T-helper 2 cell treated with Interferon-gamma antibody and Interleukin-4, amounts not matched to agents 5 μg/mL and 100 μg/mL, for 36 hours (primary cell): ENCODE measurements at places on chromosomes 1 and 21.

DNA sequence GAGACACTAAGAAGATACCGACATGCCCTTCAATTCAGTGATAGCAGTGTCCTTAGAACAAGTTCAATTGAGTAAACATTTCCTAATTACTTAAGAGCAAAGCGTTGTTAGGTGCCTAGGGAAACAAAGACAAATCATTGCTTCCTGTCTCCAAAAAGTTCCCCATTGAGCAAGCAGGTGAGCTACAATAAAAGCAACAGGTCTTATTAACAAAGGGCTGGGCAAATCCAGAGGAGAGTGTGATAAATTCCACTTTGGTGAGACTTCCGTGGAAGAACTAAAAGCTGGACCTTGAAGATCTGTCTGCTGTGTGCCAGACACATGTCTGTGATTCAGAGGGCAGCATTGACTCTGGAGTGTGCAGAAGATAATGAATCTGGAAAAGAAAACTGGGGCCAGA is 1.9 kb upstream of the TUT4 start:
- peak overlapping the region; percentile 67 for H3K4me3 ChIP-seq
- DNase-seq, result no peak
- no peaks in the 10 kb centered on the region for H3K36me3 ChIP-seq
- peaks cover 19% of the 10 kb centered on the region for H3K4me1 ChIP-seq
- peaks cover 9% of the 10 kb centered on the region for H3K27me3 ChIP-seq

DNA sequence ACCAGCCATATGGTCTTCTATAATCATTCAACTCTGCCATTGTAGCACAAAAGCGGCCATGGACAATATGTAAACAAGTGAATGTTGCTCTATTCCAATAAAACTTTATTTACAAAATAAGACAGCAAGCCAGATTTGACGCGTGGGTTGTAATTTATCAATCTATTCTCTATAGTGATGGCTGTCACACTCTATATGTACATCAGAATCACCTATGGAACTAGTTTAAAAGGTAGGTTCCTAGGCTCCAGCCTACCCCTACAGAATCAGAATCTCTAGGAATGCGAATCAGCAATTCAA is 7.7 kb downstream of the BCL2L15 start:
- no peaks in the 10 kb centered on the region for H3K27me3 ChIP-seq
- DNase-seq, result no peak
- H3K4me3 ChIP-seq, result peak overlapping the region; percentile 51
- peaks cover 58% of the 10 kb centered on the region for H3K4me1 ChIP-seq
- H3K36me3 ChIP-seq, result peaks cover 6% of the 10 kb centered on the region

DNA sequence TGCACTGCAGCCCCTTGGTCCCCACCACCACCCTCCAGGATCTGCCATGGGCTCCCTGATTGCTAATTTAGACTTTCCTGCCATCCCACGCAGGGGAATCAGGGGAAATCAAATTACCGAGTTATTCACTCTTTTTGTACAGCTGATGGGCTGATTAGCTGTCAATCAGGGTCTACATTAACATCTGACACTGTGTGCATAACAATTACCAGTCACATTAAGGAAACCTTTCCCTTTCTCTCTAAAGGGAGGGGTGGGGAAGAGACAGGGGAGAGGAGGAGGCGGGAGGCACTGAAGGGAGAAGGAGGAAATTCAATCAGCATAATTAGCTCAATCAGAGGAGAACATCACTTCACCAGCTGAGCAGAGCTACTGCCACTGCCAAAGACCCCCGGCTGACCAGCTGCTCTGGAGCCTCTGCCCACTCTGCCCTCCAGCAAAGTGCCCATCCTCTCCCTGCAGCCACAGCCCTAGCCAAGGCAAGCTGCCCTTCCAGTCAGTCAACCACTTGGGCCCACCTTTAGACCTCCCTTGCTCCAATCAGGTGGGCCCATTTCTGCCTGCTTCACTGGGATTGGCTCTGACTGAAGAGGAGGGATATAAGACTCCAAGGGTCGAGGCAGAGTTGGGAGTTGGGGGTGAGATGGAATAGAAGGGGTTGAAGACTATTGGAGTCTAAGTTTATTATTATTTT is 199.3 kb upstream of the ZC3H12A start:
- H3K27ac ChIP-seq, result no peak overlapping the region
- no peak for DNase-seq
- no peak overlapping the region for H3K4me3 ChIP-seq
- peaks cover 4% of the 10 kb centered on the region for H3K27me3 ChIP-seq

- DNase-seq, result peak; percentile 50
- H3K36me3 ChIP-seq, result peaks cover 2% of the 10 kb centered on the region
- peak overlapping the region; percentile 88 for H3K27ac ChIP-seq
- H3K27me3 ChIP-seq, result no peaks in the 10 kb centered on the region
- peak overlapping the region; percentile 88 for H3K4me3 ChIP-seq
Measured at GRCh38 chr1:21342961-21343838, 52.9 kb upstream of the ECE1 start.

DNA sequence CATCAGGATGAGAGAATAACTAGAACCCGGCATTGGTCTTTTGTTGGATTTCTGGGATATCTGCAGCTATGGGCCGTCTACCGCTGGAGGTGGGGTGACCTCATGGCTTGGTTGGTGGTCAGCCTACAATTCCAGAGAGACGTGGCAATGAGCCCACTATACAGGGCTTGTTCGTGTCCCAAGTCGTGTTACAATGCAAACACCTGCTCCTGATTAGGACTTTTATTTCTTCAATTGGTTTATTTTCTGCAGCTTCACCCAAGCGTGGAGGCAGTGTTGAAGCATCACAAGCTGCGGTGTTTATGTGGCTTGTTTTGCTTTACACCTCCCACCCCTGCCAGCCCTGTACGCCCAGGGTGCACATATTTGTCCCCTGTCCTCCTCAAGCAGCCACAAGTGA is 211.7 kb upstream of the TMEM51 start:
- H3K4me1 ChIP-seq, result no peaks in the 10 kb centered on the region
- no peak for DNase-seq
- H3K27ac ChIP-seq, result no peak overlapping the region
- no peak overlapping the region for H3K4me3 ChIP-seq

DNA sequence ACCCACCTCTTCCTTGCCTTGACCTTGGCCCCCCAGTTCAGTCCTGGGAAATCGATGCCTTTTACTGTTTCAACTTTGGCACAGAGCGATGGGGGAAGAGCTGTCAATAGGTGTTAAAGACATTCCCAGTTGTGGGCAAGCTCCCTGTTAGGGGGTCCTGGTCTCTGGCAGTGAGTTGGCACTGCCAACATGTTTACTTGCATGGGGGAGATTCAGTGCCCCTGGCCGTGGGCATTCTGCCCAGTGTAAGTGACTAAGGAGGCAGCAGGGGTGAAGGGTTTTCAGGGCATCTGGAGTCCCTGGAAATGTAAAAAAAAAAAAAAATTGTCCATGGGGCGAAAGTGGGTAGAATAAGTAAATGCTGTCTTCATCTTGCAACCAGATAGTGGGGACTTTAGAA is 407.0 kb downstream of the PTPRU start:
- no peaks in the 10 kb centered on the region for H3K4me1 ChIP-seq
- no peak overlapping the region for H3K4me3 ChIP-seq
- H3K36me3 ChIP-seq, result no peaks in the 10 kb centered on the region
- no peak for DNase-seq

DNA sequence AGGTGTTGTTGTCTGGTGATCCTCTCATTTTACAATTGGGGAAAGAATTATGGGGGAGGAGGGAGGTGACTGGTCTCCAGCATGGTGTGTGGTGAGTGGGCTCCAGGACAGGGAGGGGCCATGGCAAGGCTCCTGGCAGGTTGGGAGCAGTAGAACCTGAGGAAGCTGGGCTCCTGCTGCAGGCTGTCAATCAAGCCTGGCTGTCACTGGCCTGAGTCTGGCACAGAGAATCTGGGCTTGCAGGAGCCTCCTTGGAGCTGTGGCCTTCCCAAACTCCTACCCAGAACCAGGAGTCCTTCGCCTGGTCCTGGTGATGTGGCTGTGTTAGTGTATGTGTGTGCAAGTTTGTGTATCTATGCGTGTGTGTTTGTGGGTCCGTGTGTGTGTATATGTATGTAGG is 131.9 kb upstream of the CSF3R start:
- H3K36me3 ChIP-seq, result no peaks in the 10 kb centered on the region
- H3K27ac ChIP-seq, result no peak overlapping the region
- H3K4me1 ChIP-seq, result no peaks in the 10 kb centered on the region
- no peak for DNase-seq

- no peaks in the 10 kb centered on the region for H3K36me3 ChIP-seq
- no peaks in the 10 kb centered on the region for H3K4me1 ChIP-seq
- H3K27ac ChIP-seq, result no peak overlapping the region
- H3K4me3 ChIP-seq, result no peak overlapping the region
- peaks cover 3% of the 10 kb centered on the region for H3K27me3 ChIP-seq
- no peak for DNase-seq
Measured at GRCh38 chr21:37870221-37870620, 46.0 kb downstream of the KCNJ6 start.

DNA sequence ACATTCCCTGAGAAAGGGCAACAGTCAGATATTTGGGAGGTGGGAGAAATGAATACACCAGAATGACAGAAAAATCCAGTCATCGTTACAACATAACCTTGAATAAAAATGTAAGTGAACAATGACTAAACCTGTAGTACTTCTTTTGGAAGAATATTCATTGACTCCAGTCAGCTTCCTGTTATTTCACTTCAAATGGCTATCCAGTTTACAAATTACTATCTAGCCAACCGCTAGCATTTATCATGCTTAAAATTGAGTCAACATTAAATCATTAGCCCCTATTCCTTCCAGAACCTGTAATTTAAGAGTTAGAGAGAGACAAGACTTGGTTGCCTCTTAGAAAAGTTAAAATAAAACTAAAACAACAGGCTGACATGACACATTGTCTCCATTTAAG is 33.6 kb downstream of the WLS start:
- no peaks in the 10 kb centered on the region for H3K27me3 ChIP-seq
- H3K27ac ChIP-seq, result no peak overlapping the region
- H3K36me3 ChIP-seq, result no peaks in the 10 kb centered on the region
- H3K4me1 ChIP-seq, result no peaks in the 10 kb centered on the region
- no peak for DNase-seq

DNA sequence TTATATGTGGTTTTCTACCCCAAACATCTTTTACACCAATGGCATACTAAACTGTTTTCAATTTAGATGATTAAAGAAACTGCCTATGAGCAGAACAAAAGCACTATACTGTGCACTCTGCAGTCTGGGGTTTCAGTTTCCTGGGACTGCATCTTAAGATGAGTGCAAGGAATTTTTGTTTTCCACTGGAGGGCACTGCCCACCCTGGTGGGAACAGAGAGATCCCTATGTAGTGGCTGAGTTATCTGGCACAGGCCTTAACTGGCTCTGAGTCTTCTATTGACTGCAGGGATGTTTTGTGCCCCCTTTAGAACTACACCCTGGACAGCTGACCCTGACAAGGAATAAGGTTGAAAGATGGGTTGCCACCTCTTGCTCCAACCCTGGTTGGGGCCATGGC is 12.0 kb downstream of the PROK1 start:
- DNase-seq, result no peak
- H3K27ac ChIP-seq, result no peak overlapping the region
- H3K36me3 ChIP-seq, result no peaks in the 10 kb centered on the region
- H3K27me3 ChIP-seq, result no peaks in the 10 kb centered on the region
- H3K4me3 ChIP-seq, result no peak overlapping the region

DNA sequence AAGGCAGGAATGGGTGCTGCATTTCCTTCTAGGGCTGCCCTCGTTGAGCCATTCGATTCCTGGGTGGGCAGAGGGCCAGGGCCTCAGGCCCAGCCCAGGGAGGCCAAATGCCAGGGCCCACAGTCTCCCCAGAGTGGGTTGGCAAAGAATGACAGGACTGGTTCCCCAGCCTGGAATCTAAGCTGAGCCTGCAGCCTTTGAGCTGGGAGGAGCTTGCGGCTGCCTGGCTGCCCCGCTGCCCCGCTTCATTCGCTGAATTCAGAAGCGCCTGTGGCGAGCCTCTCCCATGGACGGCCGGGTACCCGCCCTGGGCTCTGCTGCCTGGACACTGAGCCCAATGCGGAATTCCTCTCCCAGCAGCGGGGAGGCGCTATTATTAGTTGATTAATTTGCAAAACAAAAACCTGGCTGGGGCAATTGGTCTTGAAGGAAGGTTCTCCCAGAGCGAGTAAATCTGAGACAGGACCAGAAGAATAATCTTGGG is 32.3 kb upstream of the TARDBP start:
- H3K4me3 ChIP-seq, result no peak overlapping the region
- peaks cover 20% of the 10 kb centered on the region for H3K27me3 ChIP-seq
- H3K36me3 ChIP-seq, result no peaks in the 10 kb centered on the region

DNA sequence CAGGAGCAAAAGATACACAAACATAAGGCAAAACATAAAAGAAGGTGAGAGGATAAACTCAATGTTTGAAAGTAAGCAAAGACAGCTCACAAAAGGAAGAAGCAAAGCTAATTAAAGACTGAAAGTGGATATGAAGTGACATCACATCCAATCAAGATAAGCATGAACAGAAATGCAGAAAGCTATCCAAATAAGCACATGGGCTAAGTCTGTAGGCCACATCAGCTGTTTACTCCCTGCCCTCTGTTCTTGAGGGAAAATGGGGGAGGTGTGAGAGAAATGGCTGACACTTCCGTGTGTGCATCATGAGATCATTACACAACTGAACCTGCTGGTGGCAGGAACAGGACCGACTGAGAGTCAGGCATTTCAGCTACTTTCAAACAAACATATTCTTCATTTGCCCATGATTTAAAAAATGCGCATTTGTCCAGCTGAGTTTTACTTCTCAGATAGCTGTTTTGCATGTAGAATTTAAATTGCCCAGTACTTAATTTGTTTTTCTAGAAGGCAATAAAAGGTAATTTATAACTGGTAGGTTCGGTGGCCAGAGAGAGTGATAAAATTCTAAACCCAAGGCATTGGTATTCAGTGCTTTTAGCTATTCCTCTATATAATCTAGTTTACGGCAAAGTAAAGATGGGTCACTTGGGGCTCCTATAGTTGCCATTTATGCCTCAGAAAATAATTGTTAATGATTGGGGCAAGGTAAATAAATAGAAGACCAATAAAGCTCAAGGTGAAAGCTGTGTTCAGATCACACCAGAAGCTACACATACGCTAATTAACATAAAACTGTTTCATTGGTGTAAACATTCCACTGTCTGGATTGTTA is 27.2 kb upstream of the MAN1A2 start:
- DNase-seq, result no peak
- peaks cover 7% of the 10 kb centered on the region for H3K4me1 ChIP-seq
- no peak overlapping the region for H3K27ac ChIP-seq
- no peaks in the 10 kb centered on the region for H3K36me3 ChIP-seq
- H3K27me3 ChIP-seq, result no peaks in the 10 kb centered on the region

DNA sequence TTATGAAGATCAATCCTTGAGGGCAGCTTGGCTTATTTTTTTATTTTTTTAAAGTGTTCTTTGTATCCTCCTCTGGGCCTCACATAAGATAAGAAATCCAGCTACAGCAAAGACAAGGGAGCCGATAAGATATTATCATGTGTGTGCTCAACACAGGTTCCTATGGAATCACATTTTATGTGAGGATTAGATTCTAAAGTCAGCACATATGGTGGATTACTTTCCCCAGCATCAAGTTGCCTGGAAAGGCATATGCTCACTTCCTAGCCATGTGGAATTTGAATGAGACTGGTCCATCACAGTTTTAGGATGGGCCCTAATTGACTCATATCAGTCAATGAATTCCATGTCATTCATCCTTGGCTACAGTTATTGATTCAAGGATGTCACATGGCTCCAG is 456.9 kb upstream of the LRRC7 start:
- H3K27ac ChIP-seq, result no peak overlapping the region
- no peaks in the 10 kb centered on the region for H3K27me3 ChIP-seq
- DNase-seq, result no peak
- no peak overlapping the region for H3K4me3 ChIP-seq
